ENCODE measurements at places on chromosomes 12 and 14.

GRCh38 chr14:64971491-64971942 is 619 bp downstream of the RAB15 start:
- DNase-seq, result no peak

DNA sequence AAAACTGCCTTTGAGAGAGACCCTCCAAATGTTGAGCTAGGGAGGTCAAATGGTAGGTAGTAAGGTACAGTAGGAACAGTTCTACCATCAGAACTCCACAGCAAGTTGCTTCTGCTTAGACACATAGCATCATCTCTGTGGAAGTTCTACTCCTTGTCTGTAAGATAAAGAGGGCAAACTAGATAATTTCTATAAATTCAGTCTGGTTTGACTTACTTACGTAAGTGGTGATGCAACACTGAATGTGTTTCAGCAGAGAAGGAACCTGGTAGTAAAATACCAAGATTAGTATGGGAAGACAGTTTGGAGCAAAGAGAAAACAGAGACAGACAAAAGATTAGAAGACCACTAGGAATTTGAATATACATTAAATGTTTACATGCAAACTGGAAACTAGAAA is 42.0 kb downstream of the KITLG start:
- DNase-seq, result no peak

- no peak for DNase-seq
These were observed 1.5 kb downstream of the DIO3 start for GRCh38 chr14:101562659-101563351.

- no peak for DNase-seq
These were observed 8.5 kb downstream of the IRAK3 start for GRCh38 chr12:66197495-66197921.

DNA sequence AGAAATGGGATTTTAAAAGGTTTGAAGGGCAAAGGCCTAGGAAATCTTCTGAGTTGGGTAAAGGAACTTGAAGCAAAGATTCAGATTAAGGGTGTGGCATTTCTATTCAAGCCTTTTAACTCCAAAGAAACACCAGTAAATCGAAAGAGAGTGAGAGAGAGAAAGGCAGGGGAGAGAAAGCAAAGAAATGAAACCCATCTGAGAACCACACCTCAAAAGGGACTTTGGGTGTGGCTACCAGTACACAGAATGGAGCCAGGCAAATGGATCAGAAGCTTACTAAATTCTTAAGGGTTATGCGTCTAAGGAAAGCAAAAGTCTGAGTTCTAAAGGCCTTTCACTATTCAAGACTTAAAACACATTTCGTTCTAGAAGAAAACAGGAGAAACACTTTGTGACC is 277.4 kb downstream of the BCL11B start:
- peak; percentile 44 for DNase-seq

GRCh38 chr12:64796205-64796845 is 28.1 kb upstream of the TBC1D30 start:
- peak; percentile 72 for DNase-seq

GRCh38 chr14:35298351-35298750 is 6.2 kb downstream of the PSMA6 start:
- DNase-seq, result no peak

DNA sequence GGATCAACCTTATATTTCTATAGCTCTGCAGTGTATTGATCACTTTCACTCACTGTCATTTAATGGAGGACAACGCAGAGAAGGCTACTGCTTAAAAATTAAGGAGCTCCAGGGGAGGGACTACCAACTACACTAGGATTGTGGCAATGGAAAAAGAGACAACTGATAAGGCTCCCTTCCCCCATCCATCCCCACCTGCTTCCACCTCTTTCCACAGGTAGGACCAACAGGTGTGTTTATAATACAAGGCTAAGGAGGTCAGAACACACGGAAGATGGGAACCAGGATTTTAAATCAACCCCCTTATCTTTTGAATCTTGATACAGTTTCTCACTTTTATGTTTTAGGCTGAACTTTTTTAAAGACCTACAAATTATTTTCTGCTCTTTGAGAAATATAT is 90.8 kb downstream of the STAB2 start:
- no peak for DNase-seq

DNA sequence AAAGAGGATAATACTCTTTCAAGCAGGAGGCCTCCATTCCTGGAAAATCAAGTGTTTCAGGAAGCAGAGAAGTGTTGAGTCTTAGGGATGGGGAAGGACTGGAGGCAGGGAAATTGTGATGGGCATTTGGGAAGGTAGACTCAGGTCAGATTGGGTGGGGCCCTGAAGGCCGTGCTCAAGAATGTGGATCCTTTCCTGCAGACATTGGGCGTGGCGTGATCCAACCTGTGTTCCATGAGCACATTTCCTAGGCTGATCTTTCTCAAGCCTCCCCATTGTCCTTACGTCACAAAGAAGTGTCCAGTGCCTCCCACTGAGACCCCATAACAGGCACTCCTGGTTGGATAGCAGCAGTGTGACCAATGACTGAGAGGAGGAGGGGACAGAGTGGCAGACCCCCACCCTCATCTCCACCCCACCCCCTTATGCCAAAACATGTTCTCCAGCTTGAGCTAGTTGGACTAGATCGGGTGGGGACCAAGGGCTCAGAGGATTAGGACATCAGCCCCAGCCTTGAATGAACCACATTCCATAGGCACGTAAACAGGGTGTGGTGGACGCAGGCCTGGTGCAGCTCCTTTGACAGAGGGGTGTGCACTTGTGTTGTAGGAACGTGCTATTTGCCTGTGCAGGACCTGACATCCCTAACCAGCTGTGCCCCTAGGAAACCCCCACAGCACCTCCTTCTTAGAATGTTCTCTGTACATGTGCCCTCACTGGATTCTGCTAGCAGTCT is 76.8 kb downstream of the TTC9 start:
- no peak for DNase-seq

- DNase-seq, result no peak
These were observed 1036.2 kb upstream of the FLRT2 start for GRCh38 chr14:84493779-84494178.

DNA sequence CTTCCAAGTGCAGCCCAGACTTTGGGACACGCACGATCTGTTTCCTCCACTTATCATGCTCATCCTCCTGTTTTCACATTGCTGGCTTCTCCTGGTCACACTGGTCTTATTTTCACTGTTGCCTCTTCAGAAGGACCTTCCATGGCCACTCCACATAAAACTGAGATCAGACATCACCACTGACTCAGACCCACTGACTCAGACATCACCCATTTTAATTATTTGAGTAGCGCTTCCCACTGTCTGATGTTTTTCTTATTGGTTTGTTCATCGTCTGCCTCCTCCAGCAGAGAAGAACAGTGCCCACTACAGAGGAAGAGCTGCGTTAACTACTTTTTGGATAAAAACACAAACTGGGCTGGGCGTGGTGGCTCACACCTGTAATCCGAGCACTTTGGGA is 270.5 kb upstream of the PWP1 start:
- DNase-seq, result no peak

DNA sequence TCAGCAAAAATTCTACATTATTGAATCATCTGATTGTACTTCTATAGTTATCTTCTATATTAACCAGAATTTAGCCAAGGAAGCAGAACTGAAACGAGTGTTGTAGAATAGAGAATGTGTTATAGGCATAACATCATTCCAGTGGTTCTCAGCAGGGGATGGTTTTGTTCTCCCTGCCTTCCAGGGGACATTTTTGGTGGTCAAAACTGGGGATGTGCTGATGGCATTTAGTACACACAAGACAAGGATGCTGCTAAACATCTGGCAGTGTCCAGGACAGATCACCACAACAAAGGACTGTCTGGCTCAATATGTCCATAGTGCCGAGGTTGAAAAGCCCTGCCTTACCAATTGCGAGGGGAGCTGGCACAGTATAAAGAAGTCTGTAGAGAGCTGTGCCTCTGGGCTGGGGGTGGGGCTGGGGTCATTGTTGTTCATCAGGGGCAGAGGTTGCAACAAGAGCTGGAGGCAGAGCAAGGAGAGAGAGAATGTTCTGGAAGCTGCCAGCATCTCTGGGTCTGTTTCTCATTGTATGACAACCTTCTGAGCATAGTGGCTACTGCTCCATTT is 1472.8 kb downstream of the AACS start:
- DNase-seq, result no peak

GRCh38 chr12:8697120-8697475 is 693 bp upstream of the RIMKLB start:
- DNase-seq, result peak; percentile 48

- DNase-seq, result no peak
These were observed 21.8 kb upstream of the SPATA7 start for GRCh38 chr14:88363644-88364043.

GRCh38 chr14:51382506-51382905 is 142.5 kb downstream of the TMX1 start:
- DNase-seq, result no peak

DNA sequence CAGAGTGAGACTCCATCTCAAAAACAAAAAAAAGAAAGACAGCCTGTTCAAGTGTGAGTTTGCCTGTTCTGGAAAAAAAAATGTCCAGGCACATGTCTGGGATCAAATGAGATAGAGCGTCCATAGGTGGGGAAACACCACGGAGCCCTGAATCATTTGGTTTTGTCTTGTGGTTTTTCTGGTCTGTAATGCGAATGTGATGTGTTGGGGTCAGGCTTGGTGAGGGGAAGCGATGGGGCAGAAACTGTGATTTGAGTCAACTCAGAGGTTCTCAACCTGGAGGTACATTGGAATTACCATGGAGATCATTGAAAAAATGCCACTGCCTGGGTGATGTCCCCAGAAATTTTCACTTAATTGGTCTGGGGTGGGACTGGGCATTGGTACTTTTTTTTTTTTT is 183.9 kb upstream of the PWP1 start:
- no peak for DNase-seq

GRCh38 chr12:31406345-31406744 is 80.4 kb upstream of the SINHCAF start:
- no peak for DNase-seq

DNA sequence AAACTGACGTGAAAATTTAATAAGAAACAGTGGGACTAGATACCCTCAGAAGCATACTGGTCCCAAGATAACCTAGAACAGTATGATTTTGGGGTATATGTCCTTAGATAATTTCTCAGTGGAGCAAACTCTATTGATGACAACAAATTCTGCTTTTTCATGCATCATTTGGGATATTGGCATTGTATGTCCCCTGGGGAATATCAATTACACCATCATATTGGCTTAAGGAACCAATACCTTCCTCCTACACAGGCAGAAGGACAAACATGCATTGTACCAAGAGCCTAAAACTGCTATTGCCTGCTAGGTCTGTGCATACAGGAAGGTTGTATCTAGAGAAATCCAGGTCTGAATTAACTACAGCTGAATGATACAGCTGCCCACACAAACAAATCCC is 17.6 kb upstream of the CDH24 start:
- no peak for DNase-seq

GRCh38 chr12:112107306-112108201 is 1.0 kb downstream of the NAA25 start:
- peak; percentile 39 for DNase-seq

GRCh38 chr14:30808576-30808975 is 65.8 kb upstream of the COCH start:
- no peak for DNase-seq

- DNase-seq, result no peak
These were observed 33.0 kb downstream of the RDH12 start for GRCh38 chr14:67734675-67735074.

GRCh38 chr12:71162832-71163763 is 5.3 kb upstream of the TSPAN8 start:
- DNase-seq, result no peak

GRCh38 chr14:101571004-101571403 is 9.7 kb downstream of the DIO3 start:
- no peak for DNase-seq

- no peak for DNase-seq
These were observed 72.7 kb downstream of the WSCD2 start for GRCh38 chr12:108201808-108202207.

GRCh38 chr12:107221913-107222312 is 128.6 kb upstream of the CRY1 start:
- no peak for DNase-seq

GRCh38 chr14:89368490-89369477 is 48.2 kb downstream of the FOXN3 start:
- no peak for DNase-seq

- DNase-seq, result peak; percentile 40
These were observed 2.4 kb upstream of the WIF1 start for GRCh38 chr12:65123435-65124063.

DNA sequence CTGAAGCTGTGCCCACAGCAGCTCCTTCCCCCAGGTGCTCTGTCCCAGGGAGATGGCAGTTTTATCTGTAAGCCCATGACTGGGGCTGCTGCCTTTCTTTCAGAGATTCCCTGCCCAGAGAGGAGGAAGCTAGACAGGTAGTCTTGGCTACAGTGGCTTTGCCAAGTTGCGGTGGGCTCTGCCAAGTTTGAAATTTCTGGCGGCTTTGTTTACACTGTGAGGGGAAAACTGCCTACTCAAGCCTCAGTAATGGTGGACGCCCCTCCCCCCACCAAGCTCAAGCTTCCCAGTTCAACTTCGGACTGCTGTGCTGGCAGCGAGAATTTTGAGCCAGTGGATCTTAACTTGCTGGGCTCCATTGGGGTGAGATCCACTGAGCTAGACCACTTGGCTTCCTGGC is 124.7 kb downstream of the MSRB3 start:
- DNase-seq, result no peak

GRCh38 chr12:32877601-32878459 is 18.7 kb downstream of the PKP2 start:
- no peak for DNase-seq

- no peak for DNase-seq
These were observed 48.4 kb downstream of the CSRP2 start for GRCh38 chr12:76830436-76830835.

DNA sequence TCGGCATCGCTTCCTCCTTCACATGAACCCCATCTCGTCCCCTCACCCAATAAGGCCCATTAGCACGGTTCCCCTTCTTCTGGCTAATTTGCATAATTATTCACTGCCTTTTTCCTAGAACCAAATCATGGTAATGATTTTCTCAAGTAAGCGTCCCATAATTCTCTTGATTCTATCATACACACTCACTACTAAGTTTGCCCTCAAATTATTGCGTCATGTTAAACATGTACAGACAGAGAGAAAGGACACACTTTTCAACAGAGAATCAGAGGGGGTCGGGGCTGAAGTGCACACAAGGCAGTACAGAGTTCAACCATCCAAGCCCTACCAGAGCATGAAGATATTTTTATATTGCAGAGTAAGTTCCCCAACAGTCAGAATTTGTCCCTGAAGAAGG is 256.6 kb downstream of the FOXN3 start:
- DNase-seq, result no peak

DNA sequence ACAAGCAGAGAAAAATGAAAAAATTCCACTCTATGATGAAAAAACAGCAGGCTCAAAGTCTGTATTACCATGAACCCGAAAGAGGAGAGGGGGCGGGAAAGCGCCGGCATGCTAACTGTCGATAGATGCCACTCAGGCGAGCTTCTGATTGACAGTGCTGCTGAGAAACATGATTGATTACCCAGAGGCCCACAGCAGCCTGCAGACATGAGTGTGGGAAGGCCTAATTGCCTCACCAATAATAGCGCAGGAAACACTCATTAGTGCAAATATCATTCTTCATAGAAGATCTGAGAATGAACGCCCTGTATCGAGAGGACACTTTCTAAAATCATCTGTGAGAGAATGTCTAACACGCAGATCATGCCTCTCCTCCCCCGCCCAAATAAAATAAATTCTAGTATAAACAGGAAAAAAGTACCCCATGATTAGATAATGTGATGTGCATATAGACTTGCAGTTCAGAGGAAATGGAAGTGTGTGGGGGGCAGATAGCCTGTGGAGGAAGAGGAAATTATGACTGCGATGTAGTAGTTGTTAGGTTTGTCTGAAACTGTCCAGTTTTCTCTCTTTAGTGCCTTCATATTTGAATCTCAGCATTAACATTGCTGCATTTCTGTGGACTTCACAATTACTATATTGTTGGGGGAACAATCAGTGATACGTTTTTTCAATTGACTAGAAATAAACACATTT is 15.6 kb downstream of the TPH2 start:
- no peak for DNase-seq

Data from activated naive CD4-positive, alpha-beta T cell treated with anti-CD3 and anti-CD28 coated beads, Interleukin-2, amount 10 ng/mL, durations not matched to agents 7 days and 5 days (primary cell).